ENCODE measurements at places on chromosomes 1 and 21. TPM values are rescaled to one million over a fixed set of nuclear protein-coding genes. Genes with fewer than 3 reads are reported as not detected.

WDR64 gene
- total RNA-seq = not detected

AGMAT gene
- total RNA-seq = 5.4 TPM

CFAP45 gene
- total RNA-seq = 0.87 TPM

DMRTA2 gene
- total RNA-seq = 0.06 TPM

USP1 gene
- 23.4 TPM for total RNA-seq

KRTAP12-2 gene
- not detected for total RNA-seq

NCF2 gene
- 1.1 TPM for total RNA-seq

FCRL2 gene
- total RNA-seq = not detected

KRTAP23-1 gene
- not detected for total RNA-seq

CLDN8 gene
- not detected for total RNA-seq

CCDC185 gene
- not detected for total RNA-seq

SHISAL2A gene
- 0.34 TPM for total RNA-seq

GJA8 gene
- total RNA-seq = not detected

PGBD2 gene
- total RNA-seq = 3.6 TPM

PCSK9 gene
- total RNA-seq = 3.9 TPM

ARV1 gene
- total RNA-seq = 26.0 TPM

OR2L13 gene
- not detected for total RNA-seq

CSRP1 gene
- total RNA-seq = 522 TPM

SYTL1 gene
- total RNA-seq = 0.25 TPM

RAP1GAP gene
- total RNA-seq = 14.5 TPM

FAM177B gene
- total RNA-seq = not detected

PIK3R3 gene
- 1.0 TPM for total RNA-seq

AQP10 gene
- total RNA-seq = not detected

MAGI3 gene
- 4.4 TPM for total RNA-seq

MIA3 gene
- 20.7 TPM for total RNA-seq

AK5 gene
- total RNA-seq = 8.2 TPM

LRRC47 gene
- total RNA-seq = 30.5 TPM

RGS13 gene
- total RNA-seq = not detected

GUCA2B gene
- not detected for total RNA-seq

PDXK gene
- total RNA-seq = 210 TPM

Measured in A549 treated with GW870086 at 1 μM for 4 hours (cell line).